CD4-positive, alpha-beta T cell treated with Interleukin-10 for 1 hour (primary cell): ENCODE measurements at places on chromosomes 2 and 18.

DNA sequence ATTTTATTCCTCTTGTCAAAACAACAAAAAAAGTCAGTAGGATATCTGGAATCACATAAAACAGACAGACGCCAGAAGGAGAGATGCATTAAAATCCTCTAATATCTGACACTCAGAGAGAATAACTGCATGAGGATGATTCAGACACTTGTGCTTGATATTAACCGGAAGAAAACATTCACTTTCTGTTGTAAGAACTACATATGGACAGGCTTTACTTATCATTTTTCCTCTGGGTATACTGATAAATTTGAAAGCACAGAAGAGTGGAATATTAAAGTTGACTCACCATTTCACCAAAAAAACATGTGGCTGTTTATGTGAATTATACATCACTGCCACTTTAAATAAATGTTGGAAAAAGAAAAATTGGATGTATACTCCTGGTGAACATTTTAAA is 589.1 kb upstream of the CDH2 start:
- DNase-seq = no peak

GRCh38 chr2:151206446-151206968 is 55.2 kb downstream of the RBM43 start:
- no peak for DNase-seq

DNA sequence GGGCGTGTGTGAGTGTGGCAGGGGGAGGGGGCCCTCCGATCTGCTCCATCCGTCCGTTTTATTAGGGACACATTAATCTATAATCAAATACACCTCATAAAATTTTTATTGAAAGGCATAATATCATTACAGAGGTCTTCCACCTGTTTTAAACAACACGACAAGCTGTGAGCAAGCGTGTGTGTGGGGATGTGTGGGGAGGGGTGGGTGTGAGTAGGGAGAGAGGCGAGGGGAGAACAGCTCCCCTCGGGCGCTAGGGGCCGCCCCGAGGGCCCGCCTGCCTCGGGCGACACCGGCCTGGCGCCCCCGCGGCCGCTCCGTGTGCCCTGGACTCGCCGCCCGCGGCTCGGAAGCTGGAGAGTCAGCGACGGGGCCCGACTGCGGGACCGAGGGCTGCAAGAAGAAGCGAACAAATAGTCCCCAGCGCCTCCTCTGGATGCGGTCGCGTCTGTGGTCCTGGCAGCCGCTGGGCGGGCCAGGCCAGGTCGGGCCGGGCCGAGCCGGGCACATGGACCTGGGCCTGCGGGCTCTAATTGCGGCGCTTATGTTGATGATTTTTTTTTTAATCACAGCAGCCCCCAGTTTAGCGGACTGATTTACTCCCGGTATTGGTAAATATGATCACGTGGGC is 352 bp upstream of the HOXD9 start:
- DNase-seq = no peak

GRCh38 chr2:109089602-109090300 is 39.3 kb upstream of the SH3RF3 start:
- no peak for DNase-seq

GRCh38 chr2:100783987-100784386 is 36.0 kb upstream of the NPAS2 start:
- no peak for DNase-seq

DNA sequence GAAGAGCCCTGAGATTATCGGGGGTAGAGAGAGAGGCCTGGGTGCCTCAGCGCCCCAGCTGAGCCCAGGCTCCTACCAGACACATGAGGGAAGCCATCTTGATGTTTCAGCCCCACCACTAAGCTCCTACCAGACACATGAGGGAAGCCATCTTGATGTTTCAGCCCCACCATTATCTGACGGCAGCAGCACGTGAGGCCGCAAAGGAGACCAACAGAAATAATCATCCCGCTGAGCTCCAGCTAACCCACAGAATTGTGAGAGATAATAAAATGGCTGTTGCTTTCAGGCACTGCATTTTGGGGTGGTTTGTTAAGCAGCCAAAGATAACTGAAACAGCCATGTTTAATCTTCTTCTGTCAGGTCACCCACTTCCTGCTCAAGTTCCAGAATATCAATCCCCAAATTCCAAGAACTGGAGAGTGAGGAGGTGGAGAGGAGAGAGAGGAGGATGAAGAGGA is 29.3 kb upstream of the SOS1 start:
- DNase-seq = no peak

DNA sequence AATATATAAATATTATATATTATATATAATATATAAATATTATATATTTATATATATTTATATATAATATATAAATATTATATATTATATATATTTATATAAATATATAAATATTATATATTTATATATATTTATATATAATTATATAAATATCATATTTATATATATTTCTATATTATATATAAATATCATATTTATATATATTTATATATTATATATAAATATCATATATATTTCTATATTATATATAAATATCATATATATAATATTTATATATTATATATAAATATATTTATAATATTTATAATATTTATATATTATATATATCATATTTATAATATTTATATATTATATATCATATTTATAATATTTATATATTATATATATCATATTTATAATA is 321.4 kb downstream of the CDH2 start:
- no peak for DNase-seq
